Stimulated activated CD4-positive, alpha-beta T cell treated with anti-CD3 and anti-CD28 coated beads, TNF-alpha, amount 100 ng/mL, for 4 hours (primary cell): ENCODE measurements at places on chromosomes 4 and X.

DNA sequence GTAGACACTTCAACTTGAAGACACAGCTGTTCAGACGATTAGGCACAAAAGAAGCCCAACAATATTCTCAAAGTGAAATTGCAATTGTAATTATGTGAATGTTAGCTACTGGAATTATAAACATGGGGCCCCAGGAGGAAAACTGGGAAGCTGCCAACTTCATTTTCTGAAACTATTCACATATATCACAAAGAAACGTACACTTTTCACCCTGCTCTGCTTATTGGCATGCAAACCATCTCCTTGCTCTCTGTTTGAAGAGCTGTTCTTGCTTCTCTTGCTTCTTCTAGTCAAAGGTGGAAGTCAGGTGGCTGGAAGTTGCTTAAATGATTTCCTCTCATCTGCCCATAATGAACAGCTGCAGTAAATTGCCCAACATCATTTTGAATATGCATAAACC is 320.1 kb downstream of the CFAP299 start:
- no peak for DNase-seq

DNA sequence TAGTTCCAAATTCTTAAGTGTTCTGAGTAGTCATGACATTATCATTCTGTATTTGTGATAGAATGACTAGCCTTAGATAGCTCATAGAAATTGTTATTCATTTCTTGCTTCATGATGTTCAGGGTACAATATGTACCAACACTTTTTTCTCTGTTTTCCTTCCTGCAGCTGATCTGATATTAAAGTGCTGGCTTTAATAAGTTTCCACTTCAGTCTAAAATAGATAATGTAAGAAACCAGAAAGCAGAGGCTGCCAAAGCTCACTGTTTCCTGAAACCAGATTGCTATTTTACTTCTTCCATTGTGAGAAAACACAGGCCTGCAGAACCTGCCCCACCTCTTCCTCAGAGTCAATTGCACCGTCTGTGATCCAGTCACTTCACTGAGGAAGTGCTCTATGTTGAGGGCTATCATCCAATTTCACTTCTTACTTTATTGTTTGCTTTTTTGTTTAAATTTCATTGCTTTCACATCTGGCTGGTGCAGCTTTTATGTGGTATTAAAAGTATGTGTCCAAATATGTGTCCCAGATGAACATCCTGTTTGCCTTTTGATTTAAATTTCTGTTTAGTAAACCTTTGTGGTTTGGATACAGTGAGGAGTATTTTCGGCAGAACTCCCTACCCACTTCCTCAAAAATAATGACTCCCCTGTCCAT is 652.1 kb downstream of the ANKRD50 start:
- DNase-seq, result no peak

DNA sequence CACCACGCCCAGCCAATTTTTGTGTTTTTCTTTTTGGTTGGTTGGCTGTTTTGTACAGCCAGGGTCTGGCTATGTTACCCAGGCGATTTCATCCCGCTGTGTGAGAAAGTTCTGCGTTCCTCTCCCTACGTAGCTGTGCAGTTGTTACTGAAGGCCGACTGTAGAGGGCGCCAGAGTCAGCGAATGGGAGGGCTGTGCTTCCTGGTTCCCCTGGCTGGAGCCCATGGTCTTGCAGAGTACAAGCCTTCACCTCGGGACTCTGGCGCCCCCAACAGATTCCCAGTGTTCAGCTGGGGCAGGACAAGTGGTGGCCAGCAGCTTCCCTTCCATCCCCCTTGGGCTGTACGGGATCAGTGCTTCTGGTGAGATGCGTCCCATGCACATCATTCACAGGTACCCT is 5.6 kb upstream of the CT45A1 start:
- no peak for DNase-seq

DNA sequence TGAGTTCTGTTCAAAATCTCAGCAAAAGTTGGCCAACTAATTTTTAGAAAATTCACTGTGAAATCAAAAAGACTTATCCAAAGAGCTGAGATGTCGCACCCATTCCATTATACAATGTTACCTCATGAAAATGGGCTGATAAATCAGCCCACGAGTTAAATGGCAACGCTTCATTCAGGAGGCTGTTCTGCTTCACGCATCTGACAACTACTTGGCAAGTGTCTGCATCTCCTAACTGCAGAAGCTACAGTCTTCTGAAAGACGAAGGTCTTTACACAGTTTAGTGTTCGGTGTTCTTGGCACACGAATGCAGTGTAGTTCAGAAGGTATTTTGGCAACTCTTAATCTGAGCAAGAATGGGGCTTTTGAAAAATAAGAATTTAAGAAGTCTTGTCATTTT is 166.6 kb upstream of the DKK2 start:
- no peak for DNase-seq

- no peak for DNase-seq
These were observed 689 bp downstream of the NR0B1 start for GRCh38 chrX:30308263-30309138.

GRCh38 chr4:78556665-78557064 is 5.1 kb downstream of the ANXA3 start:
- no peak for DNase-seq

GRCh38 chr4:81874661-81875515 is 403.2 kb upstream of the RASGEF1B start:
- DNase-seq, result no peak

- DNase-seq, result no peak
These were observed at the start of gene GRID2 for GRCh38 chr4:92303621-92304027. Gene GRID2, plus strand, starts transcription at chr4:92303966.

DNA sequence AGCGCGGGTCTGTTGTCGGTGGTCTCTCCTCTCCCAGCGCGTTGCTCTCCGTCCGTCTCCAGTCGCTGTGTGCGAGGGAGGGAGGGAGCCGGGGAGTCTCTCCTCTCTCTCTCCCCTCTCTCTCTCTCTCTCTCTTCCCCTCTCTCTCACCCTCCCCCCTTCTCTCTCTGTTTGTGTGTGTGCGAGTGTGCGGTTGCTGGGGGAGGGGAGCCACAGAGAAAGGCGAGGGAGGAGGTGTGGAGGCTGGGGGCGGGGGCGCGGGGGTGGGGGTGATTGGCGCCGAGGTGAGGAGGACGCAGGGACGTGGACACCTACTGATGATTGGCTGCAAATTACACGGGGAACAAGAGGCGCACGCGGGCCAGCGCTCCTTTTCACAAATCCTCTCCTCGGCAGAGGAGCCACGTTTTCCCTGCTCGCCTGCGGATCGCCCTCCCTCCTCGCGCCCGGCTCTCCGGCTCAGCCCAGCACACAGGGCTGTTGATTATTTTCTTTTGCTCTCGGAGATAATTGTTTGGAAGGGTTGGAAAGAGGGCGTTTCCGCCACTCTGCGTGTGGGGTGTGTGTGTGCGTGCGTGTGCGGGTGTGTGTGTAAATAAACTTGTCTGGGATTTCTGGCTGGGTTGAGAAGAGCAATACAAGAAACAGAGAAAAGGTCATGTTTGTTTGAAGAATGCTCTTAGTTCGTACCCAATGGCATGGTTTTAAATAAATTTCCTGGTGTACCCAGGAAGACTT is at the start of gene CXXC4:
Gene CXXC4 (minus strand): TSS at position 73 of the 738 bp plus-strand sequence. CDS start 3,092 bp downstream, outside the sequence.
- DNase-seq, result no peak

DNA sequence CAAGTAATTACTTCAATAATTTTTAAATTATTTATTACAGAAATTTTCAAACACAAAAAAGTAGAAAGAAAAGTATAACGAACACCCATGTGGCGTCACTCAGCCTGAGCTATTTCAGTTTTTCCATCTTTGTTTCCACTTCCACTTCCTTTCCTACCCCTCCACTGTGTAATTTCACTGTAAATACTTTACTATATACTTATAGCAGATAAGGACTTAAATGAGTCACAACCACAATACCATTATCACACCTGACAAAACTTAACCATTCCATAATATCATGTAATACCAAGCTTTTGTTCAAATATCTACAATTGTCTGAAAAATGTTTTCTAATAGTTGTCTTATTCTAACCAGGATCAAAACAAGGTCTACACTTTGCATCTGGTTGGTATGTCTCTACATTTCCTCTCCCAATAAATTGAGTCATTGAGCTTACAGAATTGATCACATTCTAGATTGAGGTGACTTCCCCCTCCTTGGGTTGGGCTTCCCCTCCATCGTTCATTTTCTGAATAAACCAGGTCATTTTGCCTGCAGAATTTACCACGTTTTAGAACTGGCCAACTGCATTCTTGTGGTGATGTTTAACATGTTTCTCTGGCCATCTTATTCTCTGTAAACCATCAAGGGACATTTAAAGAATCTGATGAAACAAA is 48.7 kb downstream of the ATP10D start:
- DNase-seq, result no peak

DNA sequence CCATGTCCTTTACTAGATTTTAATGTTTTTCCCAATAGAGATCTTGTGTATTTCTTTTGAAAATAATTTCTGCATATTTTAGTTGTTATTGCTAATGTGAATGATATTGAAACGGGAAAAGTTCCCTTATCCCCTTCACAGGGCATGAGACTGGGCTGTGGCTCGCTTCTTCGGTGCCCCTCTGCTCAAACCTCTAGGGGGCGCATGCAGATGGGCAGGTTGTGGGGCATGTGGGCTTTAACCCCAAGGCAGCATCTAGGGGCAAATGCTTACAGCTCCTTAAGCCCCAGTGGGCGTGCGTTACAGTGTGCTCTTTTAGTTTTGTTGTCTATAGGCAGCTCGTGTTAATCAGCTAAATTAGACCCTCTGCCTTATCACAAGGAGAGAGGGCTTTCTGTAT is 194.7 kb downstream of the OPHN1 start:
- DNase-seq, result no peak

- no peak for DNase-seq
These were observed 12.7 kb downstream of the MTTP start for GRCh38 chr4:99587309-99587708.

- DNase-seq, result no peak
These were observed 98.8 kb upstream of the SPRY1 start for GRCh38 chr4:123297836-123298235.

- DNase-seq, result no peak
These were observed 165.0 kb downstream of the RAPGEF2 start for GRCh38 chr4:159267869-159268285.

GRCh38 chr4:121642292-121642691 is 54.5 kb downstream of the ANXA5 start:
- no peak for DNase-seq

DNA sequence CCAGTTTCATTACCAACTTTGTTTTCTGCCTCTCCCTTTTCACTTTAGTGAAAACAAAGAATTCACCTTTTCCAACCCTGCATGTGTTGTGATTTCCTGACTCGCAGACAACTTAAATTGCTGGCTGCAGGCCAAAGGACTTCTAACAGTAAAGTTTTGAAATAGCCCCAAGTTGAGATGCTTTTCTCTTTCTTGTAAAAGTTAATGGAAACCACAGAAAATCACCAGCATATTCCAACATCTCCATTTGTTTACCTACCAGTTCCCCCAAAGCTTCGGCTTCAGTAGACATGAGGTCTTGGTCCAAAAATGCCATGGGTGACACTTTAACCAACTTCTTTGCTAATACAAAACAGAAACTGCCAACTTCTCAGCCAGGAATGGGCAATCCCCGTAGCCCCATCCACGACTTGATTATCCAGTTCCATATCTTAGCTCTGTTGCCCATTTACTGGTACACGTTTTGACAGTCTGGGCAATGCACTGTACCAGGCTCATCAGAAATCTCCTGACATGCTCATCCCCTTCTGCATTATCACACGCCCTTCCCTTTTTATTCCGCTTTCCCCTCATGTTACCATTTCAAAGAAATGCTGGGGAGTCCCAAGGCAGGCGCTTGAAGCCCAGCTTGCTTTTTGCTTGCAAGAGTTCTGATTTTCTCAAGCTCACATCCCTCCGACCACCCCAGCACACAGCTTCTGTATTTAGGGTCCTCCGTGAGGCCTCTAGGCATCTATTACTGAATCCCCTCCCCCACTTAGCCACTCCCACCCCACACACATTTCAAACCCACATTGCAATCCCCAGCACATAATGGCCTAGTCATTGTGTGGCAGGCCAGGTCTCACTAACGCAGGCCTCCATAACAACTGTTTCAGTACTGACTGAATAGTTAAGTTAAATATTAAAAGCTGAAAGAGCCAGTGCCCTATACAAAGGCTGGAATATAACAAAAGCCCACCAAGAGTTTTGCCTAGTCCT is 137.9 kb upstream of the S100G start:
- no peak for DNase-seq

GRCh38 chr4:190121759-190122158 is 51.8 kb upstream of the DUX4 start:
- DNase-seq, result no peak

- peak; percentile 0 for DNase-seq
These were observed 168.1 kb downstream of the GLRA2 start for GRCh38 chrX:14697451-14697850.
